Muscle of back (tissue), 13 donors: ENCODE measurements at places on chromosomes 1 and 21.

DNA sequence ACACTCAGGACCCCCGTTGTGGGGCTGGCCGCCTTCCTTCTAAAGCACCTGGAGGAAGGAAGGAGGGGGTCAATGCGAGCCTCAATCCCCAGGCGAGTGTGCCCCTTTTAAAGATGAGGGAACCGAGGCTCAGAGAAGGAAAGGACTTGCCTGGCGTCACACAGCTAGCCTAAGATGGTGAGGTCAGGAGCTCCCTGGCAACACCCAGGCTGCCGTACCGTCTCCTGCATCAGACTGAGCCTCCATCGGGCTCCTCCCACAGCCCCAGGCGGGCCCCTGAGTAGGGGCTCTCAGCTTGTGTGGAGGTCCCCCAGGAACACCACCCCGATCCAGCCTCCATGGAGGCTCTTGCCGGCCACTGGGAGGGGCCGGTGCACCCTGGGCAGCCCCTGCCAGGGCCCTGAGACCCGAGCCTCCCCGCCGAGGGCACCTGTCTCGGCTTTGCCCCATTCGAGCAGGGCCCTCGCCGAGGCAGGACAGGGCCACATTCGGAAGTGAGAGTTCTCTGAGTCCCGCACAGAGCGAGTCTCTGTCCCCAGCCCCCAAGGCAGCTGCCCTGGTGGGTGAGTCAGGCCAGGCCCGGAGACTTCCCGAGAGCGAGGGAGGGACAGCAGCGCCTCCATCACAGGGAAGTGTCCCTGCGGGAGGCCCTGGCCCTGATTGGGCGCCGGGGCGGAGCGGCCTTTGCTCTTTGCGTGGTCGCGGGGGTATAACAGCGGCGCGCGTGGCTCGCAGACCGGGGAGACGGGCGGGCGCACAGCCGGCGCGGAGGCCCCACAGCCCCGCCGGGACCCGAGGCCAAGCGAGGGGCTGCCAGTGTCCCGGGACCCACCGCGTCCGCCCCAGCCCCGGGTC is at the start of gene AIRE:
AIRE (plus strand) TSS at position 739 of the 855 bp plus-strand sequence. CDS start 131 bp downstream, outside the sequence.
- no peak for DNase-seq

DNA sequence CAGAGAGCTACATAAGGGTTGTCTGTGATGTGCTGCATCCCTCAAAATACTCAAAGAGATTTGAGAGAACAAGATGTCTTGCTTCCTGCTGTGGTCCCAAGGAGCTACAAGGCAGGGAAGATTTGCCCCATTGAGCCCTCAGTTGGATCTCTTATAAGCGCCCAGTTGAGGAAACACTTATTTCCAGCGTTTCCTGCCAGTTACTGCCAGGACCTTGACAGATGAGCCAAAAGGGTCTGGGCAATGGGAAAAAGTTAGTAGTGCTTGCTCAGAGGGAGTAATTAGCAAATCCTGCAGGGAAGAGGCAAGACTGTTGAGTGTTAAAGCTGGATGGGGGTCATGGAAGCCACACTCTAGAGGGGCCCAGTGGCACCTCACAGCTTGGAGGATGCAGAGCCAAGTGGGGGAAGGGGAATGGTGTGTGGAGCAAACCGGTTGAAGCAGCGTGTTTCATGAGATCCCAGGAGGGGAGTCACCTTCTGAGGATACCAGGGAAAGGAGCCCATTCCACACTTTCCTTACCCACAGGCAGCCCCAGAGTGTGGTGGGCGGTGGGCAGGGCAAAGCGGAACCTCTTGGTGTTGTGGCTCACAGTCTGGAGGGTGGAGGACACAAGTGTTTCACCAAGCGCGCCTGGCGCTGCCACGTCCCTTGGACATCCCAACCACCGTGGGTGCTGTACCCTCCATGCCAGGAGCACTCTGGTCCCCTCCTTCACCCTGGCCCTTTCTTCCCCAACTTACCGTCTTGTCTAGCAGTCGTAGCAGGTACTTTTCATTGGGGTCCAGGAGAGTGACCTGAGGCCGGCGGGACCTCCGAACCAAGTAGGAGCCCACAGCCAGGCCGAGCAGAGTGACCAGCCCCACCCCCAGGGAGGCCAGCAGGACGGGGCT is 805 bp downstream of the CYB5R1 start:
- DNase-seq = peak; percentile 16

GRCh38 chr1:203057911-203058675 is 27.7 kb downstream of the MYOG start:
- DNase-seq = peak; percentile 61

DNA sequence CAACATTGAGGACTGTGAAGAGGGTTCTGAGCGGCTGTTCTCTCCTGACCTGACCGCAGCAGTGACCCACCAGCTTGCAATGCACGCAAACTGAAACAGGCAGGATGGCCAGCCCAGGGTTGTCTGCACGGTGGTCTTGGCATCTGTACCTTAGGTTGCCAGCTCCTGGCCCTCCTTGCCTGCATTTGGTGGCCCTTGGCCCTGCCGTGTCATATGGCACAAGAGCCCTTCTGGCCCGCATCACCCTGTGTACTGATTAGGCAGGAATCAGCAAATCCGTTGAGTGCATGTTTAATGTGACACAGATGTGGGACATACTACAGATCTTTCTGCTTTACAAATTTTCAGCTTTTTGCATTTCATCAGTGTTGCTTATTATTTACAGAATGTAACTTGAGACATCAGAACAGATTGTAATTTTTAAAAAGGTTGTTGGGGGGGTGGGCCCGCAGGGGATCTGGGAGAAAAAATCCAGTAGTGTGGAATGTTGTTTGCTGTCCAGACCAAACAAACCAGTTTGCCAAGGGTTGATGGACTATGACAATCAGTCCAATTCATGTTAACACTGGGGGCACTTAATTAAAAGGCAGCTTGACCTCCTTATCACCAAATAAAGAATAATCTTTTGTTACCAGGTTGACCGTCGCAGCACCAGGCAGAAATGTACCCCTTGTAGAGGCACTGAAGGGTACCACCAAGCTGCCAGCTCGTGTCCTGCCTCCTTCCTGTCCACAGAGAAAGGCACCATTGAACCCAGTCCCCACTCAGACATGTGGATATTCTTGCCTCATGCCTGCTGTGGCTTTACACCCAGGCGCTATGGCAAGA is 132.6 kb downstream of the DHRS3 start:
- DNase-seq = no peak

- no peak for DNase-seq
These were observed 267.7 kb downstream of the ZNF648 start for GRCh38 chr1:181793831-181794230.

DNA sequence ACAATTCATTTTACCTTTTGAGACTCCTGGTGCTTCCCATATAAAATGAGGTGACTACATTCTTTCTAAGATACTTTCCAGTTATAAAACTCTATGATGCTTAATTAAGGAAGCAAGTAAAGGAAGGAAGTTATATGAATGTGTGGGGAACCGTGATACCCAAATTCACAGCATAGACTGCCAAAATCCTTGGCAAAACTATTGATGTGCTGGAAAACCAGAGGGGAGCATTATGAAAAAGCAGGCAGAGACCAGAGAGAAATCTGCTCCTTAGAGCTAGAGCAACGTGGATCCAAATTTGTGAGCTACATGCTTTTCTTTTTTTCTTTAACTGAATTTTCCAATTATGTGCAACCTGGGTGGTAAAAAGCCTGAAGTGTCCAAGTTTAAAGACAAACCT is 201.4 kb upstream of the USP25 start:
- DNase-seq = no peak

DNA sequence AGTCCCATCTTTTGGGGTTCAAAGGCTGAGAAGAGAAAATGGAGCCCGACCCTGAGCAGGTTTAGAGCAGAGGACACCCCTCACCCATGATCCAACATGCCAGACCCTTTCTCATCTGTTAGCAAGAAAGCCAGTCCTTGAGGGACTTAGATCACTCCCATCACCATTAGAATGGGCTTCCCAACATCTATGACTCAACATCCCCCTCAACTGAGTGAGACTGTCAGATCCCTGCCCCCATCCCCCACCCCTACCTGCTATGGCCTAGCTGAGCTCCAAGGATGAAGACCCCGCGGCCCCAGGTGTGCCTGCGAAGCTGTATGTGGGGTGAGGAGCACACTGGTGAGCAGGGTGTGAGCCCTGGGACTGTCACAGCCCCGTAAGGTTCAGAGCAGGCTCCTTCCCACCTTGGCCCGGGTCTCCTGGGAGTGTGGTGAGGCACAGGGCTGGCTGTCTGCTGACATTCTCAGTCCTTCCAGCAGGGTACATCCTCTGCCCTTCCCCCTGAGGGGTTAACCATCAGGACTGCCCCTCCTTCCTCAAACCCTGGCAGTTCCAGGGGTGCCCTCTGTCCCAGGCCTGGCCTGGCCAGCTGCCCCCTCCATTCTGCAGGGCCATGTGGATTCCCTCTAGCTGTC is 21.4 kb upstream of the BLACAT1 start:
- DNase-seq = no peak

- DNase-seq = no peak
These were observed 30.6 kb downstream of the HFM1 start for GRCh38 chr1:91374086-91374485.

DNA sequence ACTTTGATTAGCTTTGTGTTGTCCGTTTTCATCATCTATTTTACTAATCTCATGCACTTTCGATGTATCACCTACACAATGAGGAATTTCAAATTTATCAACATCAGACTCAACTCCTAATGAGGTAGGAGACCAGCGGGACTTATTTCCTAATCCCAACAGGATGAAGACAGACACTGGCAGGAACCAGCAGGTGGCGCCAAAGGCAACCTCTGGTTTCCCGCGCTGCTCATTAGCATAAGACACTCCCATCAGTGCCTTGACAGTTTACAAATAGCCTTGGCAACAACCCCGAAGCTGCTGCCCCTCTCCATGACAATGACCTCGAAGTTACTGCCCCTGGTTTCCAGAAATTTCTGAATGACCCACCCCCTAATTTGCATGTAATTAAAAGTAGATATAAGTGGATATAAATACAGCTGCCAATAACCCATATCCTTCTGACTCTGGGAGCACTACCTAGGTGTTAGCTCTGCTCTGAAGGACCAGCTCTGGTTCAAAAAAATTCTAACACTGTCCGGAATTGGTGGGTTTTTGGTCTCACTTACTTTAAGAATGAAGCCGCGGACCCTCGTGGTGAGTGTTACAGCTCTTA is 974.8 kb downstream of the ADGRL2 start:
- no peak for DNase-seq

DNA sequence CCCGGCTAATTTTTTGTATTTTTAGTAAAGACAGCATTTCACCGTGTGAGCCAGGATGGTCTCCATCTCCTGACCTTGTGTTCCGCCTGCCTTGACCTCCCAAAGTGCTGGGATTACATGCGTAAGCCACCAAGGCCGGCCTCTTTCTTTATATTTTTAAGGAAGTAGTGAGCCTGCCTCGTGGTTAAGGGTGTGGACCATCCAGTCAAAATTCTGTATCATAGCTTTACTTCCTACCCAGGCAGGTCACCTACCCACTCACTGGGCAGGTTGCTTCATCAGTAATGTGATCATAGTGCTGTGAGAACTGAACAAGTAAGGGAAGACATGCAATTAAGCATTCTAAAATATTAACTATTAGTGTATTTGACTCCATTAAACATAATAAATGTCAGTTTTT is 8.1 kb upstream of the ACOT7 start:
- DNase-seq = no peak

GRCh38 chr21:44379991-44380865 is 26.8 kb downstream of the TRPM2 start:
- DNase-seq = no peak

DNA sequence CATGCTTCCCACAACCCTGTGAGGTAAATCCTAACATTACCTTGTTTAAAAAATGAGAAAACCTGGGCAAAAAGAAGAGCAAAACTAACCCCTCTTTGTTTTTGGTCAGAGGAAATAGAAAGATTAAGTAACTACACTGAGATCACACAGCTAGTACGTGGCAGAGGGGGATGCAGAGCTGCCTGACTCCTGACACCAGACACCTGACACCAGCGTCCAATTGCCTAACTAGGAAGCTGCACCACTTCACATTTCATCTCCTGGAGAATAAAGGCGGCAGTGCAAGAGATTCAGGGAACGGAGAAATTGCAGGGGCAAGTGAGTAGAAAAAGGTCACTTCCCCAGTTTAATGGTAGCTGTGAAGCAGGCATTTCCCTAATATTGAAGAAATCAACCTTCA is 229.3 kb upstream of the PTBP2 start:
- no peak for DNase-seq

GRCh38 chr1:99173282-99173681 is 91.0 kb upstream of the PLPPR4 start:
- DNase-seq = no peak
